B cell (primary cell): ENCODE measurements at places on chromosomes 13 and 19. TPM values are rescaled to one million over a fixed set of nuclear protein-coding genes. Genes with fewer than 3 reads are reported as not detected.

GRCh38 chr13:30848332-30849027 is 57.6 kb upstream of the MEDAG start:
- H3K27ac ChIP-seq, result no peak overlapping the region
- H3K4me1 ChIP-seq, result peaks cover 4% of the 10 kb centered on the region
- no peaks in the 10 kb centered on the region for H3K36me3 ChIP-seq
- DNase-seq, result no peak

GRCh38 chr13:24152292-24153214 is 8.0 kb upstream of the SPATA13 start:
- no peak overlapping the region for H3K27ac ChIP-seq
- DNase-seq, result no peak
- no peaks in the 10 kb centered on the region for H3K4me1 ChIP-seq
- no peak overlapping the region for H3K4me3 ChIP-seq
- H3K27me3 ChIP-seq, result no peaks in the 10 kb centered on the region

DNA sequence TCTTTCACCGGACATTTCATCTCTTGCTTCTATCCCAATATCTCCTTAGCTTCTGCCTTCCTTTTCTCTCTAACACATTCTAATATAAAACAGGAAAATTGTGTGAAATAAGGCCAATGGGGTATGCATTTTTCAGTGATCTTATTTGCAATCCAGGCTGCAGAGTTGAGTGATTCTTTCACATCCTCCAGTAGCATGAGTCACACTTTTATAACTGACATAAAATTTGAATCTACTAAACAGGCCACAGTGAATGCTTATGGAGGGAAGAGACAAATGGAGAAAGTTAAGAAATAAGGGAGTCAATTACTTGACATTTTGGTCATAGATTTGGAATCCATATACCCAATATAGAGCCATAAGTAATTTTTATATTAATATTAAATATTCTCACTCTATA is 1037.0 kb upstream of the SPRY2 start:
- no peaks in the 10 kb centered on the region for H3K36me3 ChIP-seq
- no peak for DNase-seq
- no peak overlapping the region for H3K4me3 ChIP-seq
- H3K4me1 ChIP-seq, result no peaks in the 10 kb centered on the region
- H3K27me3 ChIP-seq, result no peaks in the 10 kb centered on the region
- no peak overlapping the region for H3K27ac ChIP-seq

DNA sequence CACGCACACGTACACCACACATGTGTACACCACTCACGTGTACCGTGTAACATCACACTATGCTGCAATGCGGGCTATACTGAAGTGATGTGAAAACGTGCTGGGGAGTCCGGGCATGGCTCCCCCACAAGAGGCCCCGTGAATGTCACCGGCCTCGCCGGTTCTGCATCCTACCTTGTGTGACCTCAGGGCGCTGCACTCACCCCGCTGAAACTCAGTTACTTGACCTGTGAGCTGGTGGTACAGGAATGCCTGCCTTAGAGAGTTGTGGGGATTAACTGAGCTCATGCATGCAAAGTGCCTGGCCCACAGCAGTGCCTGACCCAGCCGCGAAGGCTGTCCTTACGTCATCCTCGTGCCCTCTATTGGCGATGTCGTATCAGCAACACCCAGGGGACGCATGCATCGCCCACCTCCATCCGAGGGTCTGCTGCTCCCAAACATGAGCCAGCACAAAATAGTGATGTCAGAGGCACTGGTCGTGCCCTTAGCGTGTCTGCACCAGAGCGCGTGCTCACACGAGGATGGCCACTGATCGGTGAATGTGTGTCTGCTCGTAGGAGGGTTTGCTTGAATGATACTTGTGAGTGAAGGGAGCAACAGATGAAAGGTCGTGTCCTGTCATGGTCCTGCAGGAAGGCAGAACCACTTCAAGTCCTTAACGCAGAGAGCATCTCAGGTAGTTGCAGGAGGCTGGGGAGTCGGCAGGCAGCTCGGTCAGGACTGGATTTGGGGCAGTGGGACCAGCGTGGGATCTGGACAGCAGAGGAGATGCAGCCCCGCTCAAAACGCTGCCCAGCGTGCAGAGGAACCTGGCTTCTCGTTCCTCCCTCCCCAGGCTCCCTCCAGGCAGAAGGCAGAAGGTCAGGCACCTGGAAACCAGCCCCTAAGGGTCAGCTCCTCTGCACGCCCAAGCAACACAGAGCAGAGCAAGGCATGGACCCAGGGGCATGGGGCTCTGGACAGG is 126.2 kb upstream of the SPACA7 start:
- DNase-seq, result no peak
- no peak overlapping the region for H3K27ac ChIP-seq
- no peak overlapping the region for H3K4me3 ChIP-seq
- no peaks in the 10 kb centered on the region for H3K36me3 ChIP-seq

DNA sequence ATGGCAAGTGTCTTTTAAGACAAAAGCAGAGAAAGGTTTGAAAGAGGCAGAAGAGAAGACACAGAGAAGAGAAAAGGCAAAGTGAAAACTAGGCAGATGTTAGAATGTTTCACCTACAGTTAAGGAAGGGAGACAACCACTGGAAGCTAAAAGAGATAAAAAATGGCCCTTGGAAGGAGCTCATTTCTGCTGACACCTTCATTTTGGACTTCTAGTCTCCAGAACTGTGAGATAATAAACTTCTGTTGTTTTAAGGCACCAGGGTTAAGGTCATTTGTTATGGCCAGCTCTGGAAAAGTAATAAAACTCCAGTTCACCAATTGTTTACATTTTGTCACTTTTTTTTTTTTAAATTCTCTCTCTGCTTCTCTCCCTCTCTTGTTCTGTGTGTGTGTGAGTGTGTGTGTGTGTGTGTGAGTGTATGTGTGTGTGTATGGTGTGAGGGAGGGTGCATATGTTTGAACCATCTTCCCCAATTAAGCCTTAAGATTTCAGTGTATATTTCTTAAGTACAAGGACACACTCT is 374.6 kb downstream of the DACH1 start:
- H3K36me3 ChIP-seq, result no peaks in the 10 kb centered on the region
- no peak overlapping the region for H3K27ac ChIP-seq
- H3K4me1 ChIP-seq, result no peaks in the 10 kb centered on the region
- no peak overlapping the region for H3K4me3 ChIP-seq

The MEIOSIN gene
- total RNA-seq, result not detected in 2 replicates
